ENCODE measurements at places on chromosomes 3 and 15. TPM values are rescaled to one million over a fixed set of nuclear protein-coding genes. Genes with fewer than 3 reads are reported as not detected.

DNA sequence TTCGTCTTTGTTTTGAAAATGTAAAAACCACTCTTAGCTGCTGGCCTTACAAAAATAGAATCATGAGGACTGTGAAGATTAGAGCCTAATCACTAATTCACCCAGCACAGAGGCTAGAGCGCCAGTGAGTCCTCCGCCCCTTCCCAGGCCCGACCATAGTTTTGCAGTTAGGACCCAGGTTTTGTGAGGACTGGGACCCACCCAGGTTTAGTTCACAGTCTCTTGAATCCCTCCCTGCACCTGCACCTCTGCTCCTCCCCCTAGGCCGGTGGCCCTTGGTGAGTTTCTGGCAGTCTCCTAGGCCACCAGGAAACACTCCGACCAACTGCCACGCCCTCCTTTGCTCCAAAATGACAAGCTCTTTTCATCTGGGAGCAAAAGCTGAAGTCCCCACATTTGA, 136.0 kb upstream of the CCDC54 start:
- DNase-seq = no peak

The PAQR5 gene
- total RNA-seq = 0.12 TPM

- DNase-seq = no peak
Measured at GRCh38 chr3:186598108-186598784, 14.6 kb upstream of the AHSG start.

DNA sequence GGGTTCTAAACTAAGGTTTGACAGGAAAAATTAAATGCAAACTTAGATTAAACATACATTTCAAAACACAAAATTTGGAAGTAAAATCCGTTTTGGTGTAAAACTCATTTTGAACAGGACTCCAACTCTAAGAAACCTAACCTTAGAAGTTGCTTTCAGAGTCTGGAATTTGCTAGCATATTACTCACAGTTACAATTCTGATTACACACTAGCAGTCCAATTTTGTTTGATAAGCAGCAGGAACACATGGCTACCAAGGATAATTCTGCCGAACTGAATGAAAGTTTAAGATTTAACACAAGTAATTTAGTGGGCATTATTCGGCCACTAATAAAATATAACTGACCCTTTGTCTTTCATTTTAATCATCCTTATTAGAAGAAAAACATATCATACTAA, 49.6 kb downstream of the FRMD5 start:
- no peak for DNase-seq

The LSM3 gene
- total RNA-seq = 15.6 TPM

GRCh38 chr3:151558661-151559060, 97.8 kb upstream of the IGSF10 start:
- no peak for DNase-seq

GRCh38 chr15:77748078-77749064, 115.7 kb upstream of the LINGO1 start:
- no peak for DNase-seq

DNA sequence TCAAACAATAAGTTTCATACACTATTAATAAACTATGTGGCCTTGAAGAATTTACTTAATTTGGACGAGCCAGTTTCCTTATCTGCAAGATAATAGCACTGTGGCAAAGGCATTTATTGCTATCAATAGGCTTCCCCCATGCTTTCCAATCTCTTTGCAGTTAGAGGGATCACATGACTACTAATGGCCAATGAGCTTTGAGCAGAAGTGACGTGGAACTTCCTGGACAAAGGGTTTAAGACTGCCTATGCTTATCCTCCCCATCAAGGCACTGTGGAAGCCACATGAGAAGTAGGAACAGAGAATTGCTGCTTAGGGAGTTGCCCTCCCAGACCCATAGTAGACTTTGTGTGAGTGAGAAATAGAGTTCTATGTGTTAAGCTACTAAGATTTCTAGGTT, 16.7 kb upstream of the ZMAT3 start:
- no peak for DNase-seq

DNA sequence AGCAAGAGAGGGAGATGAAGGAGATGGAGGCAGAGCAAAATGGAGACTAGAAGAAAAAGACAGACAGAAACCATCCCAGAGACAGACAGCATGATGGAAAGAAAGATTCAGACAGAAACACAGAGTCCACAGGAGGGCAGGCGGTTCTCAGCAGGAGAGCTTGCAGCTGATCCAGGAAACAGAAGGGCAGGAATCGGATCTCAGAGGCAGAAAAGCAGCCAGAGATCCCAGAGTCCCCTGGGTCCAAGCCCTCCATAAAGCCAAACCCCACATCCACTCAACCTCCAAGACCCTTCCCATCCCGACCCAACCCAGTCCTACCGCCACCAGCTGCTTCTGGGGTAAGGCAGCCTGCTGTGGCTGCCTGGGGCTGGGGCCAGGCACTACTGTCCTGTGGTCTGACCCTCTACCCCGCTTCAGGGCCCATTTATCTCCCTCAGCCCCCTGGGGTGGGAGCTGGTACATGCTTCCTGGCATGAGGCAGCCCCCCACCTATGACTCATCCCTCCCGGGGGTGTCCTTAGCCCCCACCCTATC, at the start of gene UCN2:
TSS of gene UCN2 (minus strand) at position 400 of the 537 bp plus-strand sequence. CDS start 657 bp downstream, outside the sequence.
- DNase-seq = no peak

DNA sequence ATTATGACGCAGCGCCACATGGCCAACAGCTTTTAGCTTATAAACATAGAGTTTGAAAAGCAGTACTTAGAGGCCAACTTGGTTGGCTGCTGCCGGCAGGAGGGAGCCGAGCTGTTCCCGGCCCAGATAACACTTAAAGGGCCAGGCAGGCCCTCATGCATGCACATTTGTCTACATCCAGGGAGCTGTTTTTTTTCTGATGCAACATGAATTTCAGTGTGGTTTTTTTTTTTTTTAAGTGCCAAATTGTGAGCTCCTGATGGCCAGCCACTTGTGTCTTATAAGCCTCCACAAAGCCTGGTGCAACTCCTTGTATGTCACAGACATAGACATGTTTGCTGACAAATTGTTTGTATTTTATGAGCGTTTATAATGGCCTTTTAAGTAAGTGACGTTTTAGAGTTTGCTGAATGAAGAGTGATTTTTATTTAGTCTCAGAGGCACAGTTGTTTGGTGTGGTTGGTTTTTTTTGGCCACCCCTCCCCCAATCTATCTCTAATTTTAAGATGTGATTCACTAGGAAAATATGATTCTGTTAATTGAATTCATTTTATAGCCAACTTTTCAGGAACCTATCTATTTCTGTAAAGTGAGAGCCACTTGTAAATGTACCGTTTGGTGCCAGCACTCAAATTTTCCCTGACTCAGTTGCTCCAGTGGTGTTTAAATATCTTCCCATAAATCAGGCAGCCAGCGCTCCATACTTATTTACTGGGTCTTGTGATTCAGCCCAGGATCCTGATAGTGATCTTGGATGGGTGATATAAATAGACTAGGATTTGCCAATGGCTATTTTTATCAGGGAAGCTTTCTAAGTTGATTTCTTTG, 134.3 kb downstream of the VGLL4 start:
- no peak for DNase-seq

GRCh38 chr3:4314688-4315087, 11.5 kb downstream of the SETMAR start:
- DNase-seq = no peak

GRCh38 chr3:193744822-193745684, 152.0 kb downstream of the OPA1 start:
- no peak for DNase-seq

GRCh38 chr15:28022961-28023360, 76.2 kb downstream of the OCA2 start:
- DNase-seq = no peak

The IGSF10 gene
- not detected for total RNA-seq

- DNase-seq = no peak
Measured at GRCh38 chr15:47366884-47367283, 350.4 kb upstream of the SEMA6D start.

The AQP9 gene
- not detected for total RNA-seq

GRCh38 chr3:196735751-196736150, 3.9 kb upstream of the PAK2 start:
- DNase-seq = no peak

The CEP63 gene
- 22.2 TPM for total RNA-seq

DNA sequence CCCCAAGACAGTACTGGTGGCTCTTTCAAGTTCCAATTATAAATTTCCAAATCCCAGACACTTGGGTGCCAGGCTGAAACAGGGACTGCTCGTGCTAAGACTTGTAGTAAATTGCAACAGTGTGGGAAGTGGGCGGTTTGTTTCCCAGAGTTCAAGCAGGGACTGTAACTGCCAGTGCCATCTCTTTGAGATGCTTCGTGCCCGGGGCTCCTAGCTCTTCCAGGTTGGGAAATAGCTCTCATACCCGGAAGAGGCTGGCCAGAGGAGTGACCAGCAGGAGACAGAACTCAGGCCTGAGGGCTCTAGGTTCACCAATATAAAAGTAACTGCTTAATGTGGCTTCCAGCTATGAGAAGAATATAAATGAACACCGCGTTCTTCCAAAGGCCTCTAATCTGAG, 54.0 kb upstream of the NEO1 start:
- DNase-seq = no peak

DNA sequence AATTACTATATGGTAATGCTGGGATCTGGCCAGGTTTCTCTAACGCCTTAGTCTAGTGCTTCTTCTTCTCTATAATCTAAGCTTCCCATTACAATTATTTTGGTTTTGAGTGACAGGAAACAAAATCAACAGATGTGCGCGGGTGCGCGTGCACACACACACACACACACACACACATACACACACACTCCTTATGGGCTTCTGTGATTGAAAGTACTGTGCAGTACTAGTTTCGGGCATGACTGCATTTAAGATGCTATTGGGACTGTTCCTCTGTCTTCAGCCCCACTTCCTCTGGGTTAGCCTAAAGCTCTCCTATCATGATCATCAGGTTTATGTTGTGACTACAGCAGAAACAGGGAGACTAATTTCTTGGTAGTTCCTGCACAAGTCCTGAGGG, 32.2 kb downstream of the EPHB1 start:
- no peak for DNase-seq

- no peak for DNase-seq
Measured at GRCh38 chr3:177527182-177527581, 329.9 kb upstream of the TBL1XR1 start.

- no peak for DNase-seq
Measured at GRCh38 chr3:140924097-140924873, 17.4 kb upstream of the SLC25A36 start.

DNA sequence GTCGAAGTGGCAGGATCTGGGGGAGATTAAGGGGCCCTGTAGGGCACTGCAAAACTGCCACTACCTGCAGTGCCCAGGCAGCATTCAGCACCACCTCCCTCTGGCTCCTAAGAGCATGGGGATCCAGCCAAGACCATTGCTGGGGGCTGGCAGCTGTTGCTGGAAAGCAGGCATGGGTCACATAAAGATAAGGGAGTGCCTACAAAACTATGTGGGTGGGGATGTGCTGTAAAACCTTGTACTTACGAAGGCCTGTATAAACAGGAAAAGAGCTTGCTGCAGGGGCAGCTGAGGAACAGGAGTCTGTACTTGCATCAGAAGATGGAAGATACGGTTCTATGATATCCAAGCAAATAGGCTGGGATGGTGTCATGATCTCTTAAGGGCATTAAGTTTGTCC, 27.1 kb downstream of the IL20RB start:
- no peak for DNase-seq

- DNase-seq = no peak
Measured at GRCh38 chr3:157381606-157382005, 55.0 kb upstream of the PTX3 start.

DNA sequence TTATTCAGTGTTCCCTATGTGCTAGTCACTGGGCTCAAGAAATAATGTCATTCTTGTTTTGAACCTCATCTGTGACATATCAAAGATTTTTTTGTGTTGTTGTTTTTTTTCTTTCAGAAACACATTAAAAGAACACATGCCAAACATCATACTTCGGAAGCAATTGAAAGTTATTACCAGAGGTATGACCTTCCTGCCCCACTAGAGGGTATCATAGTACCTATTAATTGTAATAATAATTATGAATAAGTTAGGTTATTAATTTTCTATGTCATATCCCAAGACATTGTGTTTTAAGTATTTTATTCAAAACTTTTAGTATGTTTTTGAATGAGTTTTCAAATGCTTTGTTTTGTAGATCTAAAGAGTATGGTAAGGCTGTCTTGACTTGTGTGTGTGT, 65.7 kb downstream of the CDIN1 start:
- DNase-seq = no peak

The FOXB1 gene
- total RNA-seq = 1.2 TPM

GRCh38 chr15:48479751-48480150, 148.5 kb downstream of the DUT start:
- DNase-seq = no peak

The ADAMTSL3 gene
- not detected for total RNA-seq

The ARPIN gene
- total RNA-seq = not detected

The LYZL4 gene
- total RNA-seq = not detected

DNA sequence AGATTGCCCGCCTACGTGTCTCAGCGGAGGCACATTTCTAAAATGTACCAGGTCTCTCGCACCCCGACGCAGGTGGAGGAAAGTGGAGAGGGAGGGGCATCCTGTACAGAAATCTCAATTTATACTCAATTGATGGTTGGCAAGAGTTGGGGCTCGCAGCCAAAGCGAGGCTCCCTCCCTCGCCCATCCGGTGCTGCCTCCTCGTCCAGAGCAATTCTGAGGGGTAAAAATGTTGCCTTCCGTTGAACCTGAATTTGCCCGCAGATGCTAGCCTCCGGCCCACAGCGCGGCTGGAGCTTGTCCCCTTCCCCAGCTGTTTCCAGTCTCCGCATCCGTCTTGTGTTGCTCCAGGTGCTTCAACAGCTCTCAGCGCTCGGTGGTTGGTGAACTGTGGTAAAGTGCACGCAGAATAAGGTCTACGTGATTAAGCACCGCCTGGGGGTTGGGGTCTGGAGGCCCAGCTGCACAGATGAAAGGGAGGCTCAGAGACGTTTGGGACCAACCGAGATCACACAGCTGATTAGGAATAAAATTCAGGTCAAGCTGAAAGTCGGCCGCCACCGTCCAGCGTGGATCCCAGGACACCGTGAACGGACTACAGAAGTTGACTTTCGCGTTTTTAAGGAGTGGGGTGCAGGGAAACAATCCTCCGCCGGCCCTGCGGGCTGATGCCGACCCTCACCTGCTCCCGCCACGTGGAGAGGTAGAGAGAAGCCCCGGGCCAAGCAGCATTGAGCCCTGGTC, 846 bp upstream of the POLG start:
- DNase-seq = no peak

The GAP43 gene
- total RNA-seq = not detected

The PLA2G4D gene
- total RNA-seq = not detected

GRCh38 chr3:46876313-46877300, 914 bp upstream of the PTH1R start:
- DNase-seq = no peak

Measured in activated T-helper 1 cell treated with anti-CD3 and anti-CD28 coated beads, Interleukin-12 subunit alpha, Interleukin-12 subunit beta, Interleukin-2, Interleukin-4 antibody, amounts not matched to agents 30 ng/mL and 10 ng/mL and 1 ng/mL, durations not matched to agents 14 hours and 24 hours and 36 hours (primary cell).